ENCODE measurements at places on chromosomes 11 and 22.

GRCh38 chr22:20514658-20515406 is 7.4 kb downstream of the MED15 start:
- DNase-seq, result no peak

DNA sequence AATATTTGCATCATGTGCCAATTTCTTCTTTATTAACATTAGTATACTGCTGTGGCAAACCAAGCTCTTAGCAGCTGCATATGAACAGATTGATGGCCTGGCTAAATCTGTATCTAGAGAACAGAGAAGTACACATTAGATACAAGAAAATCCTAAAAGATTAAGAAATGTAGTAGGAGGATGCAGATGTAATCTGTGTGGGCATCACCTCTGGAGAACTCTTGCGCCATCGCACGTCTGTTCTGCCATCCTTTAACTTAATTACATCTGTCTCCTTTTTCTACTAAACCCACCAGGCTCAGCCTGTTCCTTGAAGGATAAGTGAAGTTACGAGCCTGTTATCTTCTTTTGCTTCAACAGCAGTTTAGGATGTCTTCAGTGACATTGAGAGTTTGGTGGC is 196.4 kb upstream of the PITPNB start:
- DNase-seq, result no peak

GRCh38 chr11:13415201-13415600 is 47.8 kb downstream of the BTBD10 start:
- DNase-seq, result no peak

DNA sequence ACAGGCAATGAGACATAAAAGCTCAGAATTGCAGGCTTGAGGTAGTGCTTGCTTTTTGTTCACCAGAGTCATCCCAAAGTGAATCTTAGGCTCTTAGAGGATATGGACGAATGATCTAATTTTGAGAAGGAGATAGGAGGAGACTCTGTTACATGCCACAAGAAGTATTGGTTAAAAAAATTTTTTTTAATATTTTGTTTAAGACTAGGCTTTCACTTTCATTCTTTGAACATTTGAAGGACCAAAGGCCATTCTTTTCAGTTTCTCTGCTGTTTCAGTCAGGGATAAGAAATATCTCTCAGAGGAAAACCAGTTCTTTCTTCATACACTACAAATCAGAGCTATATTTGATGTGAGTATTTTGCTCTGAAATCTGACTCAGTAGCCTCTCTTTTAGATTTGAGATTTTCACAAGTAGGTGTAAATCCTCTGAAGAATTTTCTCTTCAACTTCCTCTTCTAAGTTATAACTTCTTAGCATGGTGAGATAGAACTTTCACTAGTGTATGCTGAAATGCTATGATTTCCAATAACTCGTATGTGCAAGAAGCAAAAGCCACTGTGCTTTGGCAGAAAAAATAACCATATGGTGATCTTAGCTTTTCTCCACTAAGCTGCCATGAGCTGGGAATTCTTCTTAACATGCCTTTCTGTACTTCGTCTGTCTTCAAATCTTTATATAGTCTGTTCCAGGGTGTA is 24.1 kb upstream of the FAM181B start:
- DNase-seq, result no peak

DNA sequence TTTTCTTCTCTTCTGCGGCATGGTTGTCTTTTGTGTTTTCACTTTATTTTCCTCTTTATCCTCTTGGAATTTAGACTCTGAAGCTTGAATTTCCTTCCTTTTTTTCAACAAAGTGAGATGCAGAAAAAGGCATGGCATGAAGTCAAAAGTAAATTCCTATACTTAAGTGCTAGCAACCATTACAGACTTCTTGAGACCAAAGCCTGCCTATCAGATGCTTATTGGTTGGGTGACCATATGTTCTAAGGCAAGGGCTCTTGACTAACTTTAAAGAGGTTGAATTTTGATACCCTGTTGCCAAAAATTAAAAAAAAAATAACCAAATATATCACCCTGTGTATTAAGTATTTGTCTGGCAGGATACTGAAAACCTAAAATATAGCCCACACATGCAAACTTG is 237.4 kb downstream of the TMEM135 start:
- no peak for DNase-seq

GRCh38 chr11:120801801-120802689 is 221.9 kb upstream of the TBCEL start:
- DNase-seq, result peak; percentile 24

DNA sequence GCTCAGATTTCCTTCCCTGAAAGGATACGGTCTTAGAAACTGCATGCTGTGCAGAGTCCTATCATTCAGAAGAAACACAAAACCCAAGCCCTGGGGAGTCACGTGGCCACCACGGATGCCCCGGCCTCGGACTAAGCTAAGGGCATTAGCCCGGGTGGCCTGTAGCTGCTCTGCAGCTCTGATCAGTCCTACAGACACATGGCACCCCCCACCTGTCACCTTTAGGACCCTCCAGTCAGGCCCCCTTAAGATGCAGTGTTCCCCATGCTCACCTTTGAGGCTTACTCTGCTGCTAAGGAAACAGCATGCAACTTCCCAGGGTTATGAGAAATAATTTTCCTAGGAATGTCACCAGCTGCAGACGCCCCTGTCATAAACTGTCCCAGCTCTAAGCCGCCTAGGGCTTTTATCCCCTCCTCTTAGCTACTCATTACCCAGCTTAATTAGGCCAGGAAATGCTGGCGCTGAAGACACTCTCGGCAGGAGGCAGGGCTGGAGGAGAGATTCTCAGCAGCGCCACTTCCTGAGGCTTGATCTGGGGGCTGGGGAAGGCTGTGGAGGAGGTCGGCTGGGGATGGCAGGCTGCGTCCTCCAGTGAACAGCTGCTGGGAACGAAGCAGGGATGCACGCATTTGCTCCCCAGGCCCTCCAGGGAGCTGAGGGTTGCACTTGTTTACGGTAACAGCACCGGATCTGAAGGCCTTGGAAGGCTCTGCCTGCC is 47.2 kb upstream of the ADA2 start:
- DNase-seq, result no peak

DNA sequence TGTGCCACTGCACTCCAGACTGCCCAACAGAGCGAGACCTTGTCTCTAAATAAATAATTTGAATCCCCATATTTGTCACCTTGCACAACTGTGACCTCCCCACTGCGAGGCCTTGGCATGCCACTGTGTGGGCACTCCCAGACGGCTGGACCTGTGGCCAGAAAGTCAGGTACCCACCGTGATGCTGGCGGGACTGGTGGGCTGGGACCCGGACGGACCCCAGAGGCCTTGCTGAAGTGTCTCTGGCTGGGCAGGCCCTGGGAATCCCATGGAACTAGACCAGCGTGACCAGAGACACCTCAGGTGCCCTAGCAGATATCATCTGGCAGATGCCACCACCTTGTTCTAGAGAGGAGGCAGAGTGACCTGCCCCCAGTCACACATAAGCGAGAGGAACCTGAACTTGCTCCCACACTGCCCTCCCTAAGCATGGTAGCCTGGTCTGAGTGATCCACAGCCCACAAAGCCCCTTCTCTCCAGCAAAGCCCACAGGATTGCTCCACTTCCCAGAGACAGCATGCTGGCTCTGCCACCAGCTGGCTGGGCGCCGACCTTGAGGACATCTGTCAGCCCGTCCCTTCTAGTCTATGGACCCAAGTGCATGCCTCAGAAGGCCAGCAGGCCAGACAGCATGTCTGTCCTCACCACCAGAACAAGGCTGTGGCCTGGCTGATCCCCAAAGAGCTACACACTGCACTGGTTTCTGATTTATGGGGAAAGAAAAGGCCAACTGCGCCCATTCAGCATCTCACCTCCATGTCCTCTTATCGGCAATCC is 9.5 kb downstream of the MACROD1 start:
- no peak for DNase-seq

DNA sequence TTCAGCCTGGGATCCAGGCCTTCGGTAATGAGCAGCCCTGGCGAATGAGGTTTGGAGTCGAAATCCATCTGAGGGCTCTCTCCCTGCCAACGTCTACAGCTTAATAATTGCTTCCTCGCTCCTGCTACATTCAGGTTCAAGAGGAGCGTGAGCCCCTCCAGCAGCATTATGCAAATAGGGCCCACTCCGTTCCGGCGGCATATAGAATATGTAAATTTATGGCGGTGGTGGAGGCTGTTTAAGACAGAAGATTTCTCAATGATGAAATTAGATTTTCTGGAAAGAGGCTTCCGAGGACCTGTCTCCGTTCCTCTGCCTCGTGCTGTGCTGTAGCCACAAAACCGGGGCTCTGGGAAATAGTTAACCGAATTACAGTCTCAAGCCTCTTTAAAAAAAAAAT is 402.8 kb downstream of the MIAT start:
- DNase-seq, result no peak

DNA sequence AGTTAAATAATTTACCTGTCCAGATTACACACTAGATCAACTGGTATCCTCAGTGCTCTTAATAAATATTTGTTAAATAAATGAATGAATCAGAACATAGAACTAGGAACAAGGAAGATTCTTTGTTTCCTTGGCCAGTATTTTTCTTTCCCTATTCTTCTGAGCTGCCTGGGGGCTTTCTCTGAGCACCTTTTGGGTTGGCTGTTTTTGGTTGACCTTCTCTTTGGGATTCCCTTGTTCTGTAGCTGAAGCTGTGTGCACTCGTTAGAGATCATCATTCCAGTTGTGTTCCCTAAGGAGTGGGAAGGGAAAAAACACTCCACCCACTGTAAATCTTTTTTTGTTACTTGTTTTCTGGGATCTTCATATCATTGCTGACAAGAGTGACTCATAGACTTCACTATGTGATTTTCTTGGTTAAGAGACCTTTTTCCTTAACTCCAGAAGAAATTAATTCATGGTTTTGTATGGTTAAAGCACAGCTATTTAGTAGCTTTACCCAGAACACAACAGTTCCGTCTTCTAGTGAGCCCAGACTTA is 84.3 kb downstream of the STIM1 start:
- DNase-seq, result no peak

GRCh38 chr11:27701355-27702105 is 1.3 kb upstream of the BDNF start:
- DNase-seq, result no peak

- DNase-seq, result no peak
Observed at GRCh38 chr11:18310800-18311340, 11.1 kb downstream of the HPS5 start.

DNA sequence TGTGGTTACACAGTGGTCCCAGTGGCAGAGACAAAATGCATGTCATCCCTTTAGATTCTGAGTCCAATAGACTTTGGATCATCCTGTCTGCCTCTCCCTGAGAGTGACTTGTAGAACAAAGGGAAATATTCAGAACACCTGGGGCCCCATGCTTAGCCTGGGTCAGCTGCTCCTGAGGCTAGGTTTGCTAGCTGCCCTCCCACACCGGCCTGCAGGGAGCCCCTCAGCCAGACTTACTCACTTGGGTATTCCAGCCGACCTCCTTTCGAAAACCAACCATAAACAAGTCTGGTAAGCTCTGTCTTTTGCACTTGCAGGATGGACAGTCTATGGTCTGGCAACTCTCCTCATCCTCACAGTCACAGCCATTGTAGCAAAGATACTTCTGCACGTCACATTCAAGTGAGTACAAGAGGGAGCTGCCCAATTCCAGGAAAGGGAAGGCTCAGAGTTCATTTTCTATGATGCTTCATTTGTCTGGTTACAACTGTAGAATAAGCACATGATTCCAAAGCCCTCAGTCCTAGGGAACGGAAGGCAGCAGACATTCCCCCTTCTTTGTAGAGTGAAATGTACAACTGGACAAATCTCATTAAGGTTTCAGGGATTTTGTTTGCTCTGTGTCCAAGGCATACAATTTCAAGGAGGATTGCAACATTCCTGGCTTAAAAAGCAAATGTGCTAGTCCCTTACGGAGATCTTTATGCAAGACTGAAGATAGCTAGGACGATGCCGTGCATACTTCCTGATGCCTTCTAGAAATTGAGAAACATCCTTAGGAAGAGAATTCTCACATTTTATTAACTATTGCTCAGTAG is 65.5 kb upstream of the EMID1 start:
- no peak for DNase-seq

DNA sequence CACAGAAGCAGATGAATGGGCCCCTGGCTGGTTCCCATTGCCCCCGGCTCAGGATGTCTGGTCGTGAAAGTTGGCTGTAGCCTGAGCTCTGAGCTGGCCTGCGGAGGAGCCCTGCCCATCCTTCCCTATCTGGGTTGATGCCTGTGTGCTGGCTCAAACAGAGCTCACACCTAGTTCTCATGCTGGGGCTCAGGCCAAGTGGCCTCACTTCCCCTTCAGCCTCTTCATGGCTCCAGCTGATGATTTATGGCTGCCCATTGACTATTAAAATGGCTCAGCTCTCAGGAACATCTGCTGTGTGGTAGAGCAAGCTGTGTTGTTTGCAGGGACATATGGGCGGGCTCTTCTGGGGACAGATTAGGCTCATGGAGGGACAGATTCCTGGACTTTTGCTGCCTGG is 64.7 kb downstream of the ADAMTS15 start:
- DNase-seq, result no peak

GRCh38 chr11:16299390-16299789 is 57.0 kb downstream of the SOX6 start:
- DNase-seq, result no peak

GRCh38 chr11:119120639-119121007 is 757 bp upstream of the HINFP start:
- DNase-seq, result no peak

- DNase-seq, result no peak
Observed at GRCh38 chr11:12989428-12990161, 19.5 kb upstream of the RASSF10 start.

GRCh38 chr11:101552888-101553287 is 30.9 kb downstream of the TRPC6 start:
- DNase-seq, result no peak

DNA sequence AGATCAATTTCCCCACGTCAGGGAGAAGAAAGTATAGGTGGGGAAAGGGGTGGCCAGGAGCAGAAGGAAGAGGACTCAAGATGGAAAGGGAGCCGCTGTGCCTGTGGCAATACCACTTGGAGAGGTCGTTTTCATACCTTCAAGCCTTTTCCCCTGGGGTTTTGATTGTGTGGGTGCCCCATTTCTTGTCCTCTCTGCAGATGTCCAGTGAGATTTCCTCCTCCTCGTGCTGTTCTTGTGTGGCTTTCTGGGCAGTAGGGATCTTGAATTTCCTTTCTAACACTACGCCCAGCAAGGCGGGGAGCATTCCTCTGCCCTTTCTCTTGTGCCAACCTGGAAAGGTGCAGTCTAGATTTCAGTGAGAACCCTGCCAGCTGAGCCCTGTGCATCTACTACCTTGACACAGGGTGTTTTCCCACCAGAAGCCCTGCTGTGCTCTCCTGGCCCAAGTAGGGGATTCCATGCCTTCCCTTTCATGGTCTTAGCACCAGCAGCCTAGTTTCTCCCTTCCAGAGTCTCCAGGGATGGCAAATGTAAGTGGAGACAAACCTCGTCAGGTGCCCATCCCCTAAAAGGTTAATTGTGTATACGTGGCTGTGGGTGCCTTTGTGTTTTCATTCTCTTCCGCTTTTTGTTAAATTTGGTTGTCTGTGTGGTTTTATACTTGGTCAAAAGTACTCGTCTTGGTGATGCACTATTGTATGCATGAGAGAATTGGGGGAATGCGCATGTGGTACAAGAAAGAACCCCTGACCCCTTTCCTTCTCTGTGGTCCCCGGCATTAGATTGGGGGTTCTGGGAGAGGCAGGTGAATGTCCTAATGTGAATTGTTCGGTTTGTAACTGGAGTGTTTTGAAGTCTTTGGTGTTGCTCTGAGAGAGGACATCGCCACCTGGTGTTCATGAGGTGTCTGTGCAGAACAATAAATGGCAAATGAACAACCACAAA is 71.4 kb upstream of the MPEG1 start:
- DNase-seq, result no peak

GRCh38 chr11:68040101-68040956 is 1.5 kb downstream of the TCIRG1 start:
- no peak for DNase-seq

GRCh38 chr11:65547446-65548125 is 10.6 kb downstream of the LTBP3 start:
- no peak for DNase-seq

GRCh38 chr11:74442636-74443035 is 24.7 kb downstream of the KCNE3 start:
- DNase-seq, result no peak

All from stimulated activated CD4-positive, alpha-beta T cell treated with anti-CD3 and anti-CD28 coated beads, Interleukin-1b, Interleukin-23, amount 100 ng/mL, for 1 hour (primary cell).